ENCODE measurements at places on chromosomes 5 and 9. TPM values are rescaled to one million over a fixed set of nuclear protein-coding genes. Genes with fewer than 3 reads are reported as not detected.

- no peak for DNase-seq
Observed at GRCh38 chr5:74787424-74787823, 20.4 kb downstream of the NSA2 start.

Gene ABL1
- total RNA-seq, result 61.2 TPM

DNA sequence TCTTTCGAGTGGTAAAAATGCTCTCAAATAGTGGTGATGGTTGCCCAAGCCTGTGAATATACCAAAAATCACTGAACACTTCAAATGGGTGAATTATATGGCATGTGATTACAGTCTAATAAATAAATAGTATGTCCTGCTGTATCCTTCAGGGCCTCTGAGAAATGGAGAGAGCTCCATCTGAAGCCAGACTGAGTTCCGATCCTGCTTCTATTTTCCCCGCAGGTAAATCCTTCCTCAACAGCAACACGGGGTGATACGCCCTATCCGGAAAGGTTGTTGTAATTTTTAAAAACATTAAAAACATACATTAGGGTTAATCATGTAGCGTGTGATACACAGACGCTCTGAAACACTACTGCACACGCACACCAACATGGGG is 695 bp upstream of the SNAPC3 start:
- DNase-seq, result no peak

DNA sequence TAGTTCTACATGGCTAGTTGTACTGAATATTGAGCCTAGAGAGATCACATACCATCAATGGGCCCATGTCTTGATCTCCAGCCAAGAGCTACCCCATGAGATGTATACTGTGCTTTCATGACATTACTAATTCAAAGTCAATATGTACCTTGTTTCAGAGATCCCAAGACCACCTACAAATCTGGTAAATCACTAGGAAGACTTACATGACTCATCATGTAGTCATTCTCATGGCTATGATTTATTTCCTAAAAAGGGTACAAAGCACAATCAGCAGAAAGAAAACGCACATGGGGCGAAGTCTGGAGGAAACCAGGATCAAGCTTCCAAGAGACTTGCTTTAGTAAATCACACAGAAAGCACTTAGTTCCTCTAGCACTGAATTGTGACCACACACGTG is 103.0 kb downstream of the PCSK5 start:
- DNase-seq, result peak; percentile 8

GRCh38 chr5:36561601-36562000 is 44.8 kb upstream of the SLC1A3 start:
- DNase-seq, result no peak

Gene NRG2
- under 0.01 TPM for total RNA-seq

GRCh38 chr9:77534376-77535057 is 113.6 kb downstream of the GNA14 start:
- DNase-seq, result no peak

DNA sequence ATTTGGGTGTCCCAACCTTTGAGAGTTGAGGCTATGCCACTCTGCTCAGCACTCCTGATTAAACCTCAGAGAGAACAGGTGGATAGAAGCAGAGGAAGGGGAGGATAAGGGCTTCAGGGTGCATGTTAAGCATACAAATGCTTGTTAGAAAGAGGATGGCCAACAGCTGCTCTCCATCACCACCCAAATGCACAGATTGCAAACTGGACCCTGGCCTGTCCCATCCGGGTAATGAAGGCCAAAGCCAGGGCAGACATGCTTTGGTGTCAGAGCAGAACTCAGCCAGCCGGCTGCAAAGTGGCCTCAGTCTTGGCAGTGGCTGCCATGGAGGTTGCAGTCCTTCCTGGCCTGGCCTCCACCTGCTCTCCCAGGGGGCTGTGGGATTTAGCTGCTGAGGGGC is 84.3 kb downstream of the SIL1 start:
- DNase-seq, result no peak

DNA sequence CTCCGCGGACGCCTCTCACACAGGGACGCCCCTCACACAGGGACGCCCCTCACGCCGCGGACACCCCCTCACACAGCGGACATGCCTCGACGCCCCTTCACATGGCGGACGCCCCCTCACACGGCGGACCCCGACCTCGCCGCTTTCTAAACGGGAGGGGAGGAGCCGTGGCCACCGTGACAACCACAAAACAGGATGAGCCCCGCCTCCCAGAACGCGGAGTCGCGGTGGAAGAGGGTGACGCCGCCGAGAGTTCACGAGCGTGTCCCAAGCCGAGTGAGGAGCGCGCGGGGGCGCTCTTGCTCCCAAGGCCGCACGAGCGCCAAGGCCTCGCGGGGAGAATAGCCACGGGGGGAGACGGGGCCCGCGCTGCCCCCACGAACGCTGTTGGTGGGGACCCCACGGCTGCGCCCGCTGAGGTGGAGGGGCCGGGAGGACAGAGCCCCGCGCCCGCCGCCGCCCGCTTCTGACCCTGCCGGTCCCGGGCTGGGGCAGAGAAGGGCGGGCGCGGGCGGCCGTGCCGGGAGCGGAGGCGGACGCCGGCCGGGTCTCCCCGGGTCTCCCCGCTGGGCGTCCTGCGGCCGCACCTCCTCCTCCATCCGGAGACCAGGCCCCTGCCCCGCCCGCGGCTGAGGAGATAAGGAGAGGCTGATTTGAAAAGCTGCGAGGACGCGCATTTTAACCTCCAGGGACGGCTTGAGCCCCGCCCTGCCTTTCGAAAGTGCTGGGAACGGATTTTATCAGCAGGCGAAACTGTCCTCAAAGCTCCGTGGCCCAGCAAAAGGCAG is 3.9 kb upstream of the NKD2 start:
- peak; percentile 75 for DNase-seq

Gene OLFML2A
- total RNA-seq, result 5.5 TPM

DNA sequence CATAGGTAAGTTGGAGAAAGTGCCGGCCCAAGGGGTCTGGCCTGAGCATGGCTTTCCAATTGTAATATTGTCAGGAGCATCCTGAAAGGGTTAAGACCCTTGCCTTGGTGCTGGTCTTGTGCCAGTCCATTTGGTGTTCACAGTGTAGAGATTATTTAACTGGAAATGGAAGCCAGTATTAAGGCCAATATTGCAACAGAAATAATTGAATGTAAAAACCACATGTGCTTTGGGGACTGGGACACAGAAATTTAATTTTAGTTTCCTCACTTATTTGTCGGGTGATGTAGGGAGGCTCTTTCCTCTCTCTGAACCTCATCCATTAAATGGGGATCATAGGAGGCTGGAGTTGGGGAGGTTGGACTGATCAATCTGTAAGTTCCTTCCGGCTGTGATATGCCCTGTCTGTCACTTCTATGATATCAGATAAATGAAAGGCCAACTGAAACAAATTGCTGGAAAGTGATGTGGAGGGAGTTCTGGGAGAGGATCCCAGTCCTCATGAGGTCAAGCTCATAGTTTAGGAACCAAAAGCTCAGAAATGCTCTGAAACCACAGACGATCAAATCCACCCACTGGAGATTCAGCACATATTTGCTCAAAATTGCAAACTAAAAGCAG is 54.8 kb upstream of the COL15A1 start:
- peak; percentile 64 for DNase-seq

- DNase-seq, result no peak
Observed at GRCh38 chr9:27626244-27627187, 53.2 kb upstream of the C9orf72 start.

DNA sequence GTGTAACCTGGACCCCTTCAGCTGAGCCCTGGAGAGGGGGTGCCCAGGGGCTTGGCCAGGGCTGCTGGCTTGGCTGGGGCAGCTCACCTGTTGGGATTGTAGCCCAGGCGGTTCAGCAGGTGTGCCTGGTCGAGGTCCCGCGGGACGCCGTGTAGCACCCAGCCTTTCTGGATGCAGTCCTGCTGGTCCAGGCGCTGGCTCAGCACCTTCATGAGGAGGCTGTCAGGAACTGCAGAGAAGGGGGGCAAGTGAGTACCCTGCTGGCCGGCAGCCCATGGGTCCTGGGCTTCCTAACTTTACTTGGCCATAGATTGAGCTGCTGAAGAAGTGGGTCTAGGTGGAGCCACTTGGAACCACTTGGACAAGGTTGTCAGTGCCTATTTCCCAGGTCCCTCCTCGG is 85.5 kb downstream of the AK8 start:
- no peak for DNase-seq

Gene SPATA31C1
- total RNA-seq, result not detected

Gene KIF27
- total RNA-seq, result 2.9 TPM

- no peak for DNase-seq
Observed at GRCh38 chr9:15249981-15250380, 57.0 kb downstream of the TTC39B start.

DNA sequence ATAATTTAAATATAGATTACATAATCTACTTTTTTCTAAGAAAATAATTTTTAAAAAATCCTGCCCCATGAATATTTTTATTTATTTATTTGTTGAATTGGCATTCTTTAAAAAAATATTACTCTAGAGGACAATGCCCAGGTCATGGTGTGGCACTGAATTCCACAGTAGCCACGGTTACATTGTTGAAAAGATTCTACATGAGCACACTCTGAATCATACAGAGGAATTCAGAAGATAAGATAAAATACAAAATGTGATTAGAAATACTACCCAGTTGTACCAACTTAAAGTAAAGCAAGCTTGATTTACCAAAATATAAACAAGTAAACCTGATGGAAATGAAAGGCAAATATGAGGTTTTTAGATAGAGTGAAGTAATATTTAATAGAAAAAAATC is 183.7 kb downstream of the HCN1 start:
- no peak for DNase-seq

Gene ADAMTSL2
- total RNA-seq, result under 0.01 TPM

GRCh38 chr5:58043032-58043945 is 416.6 kb downstream of the PLK2 start:
- DNase-seq, result peak; percentile 49

DNA sequence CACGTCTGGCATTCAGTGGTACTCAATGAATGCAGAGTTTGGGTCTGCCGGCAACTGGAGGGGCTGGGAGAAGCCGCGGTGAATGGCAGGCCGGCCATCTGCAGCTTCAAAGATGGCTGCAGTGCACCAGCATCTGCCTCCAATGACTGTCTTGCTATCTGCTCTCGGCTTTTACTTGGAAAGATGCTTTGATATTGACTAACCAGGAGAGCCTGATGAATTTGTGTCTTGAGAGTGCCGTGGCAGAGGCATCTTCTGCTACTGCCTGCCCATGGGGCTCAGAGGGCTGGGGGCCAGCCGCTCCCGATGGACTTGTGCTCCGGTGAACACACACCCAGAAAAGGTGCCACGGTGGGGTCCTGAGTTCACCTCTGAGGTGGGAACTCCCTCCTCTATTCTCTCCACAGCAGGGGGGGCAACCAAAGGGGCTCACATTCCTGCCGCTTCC is 164.5 kb downstream of the COL23A1 start:
- no peak for DNase-seq

GRCh38 chr9:40884072-40884901 is 244.2 kb downstream of the FOXD4L6 start:
- no peak for DNase-seq

- DNase-seq, result no peak
Observed at GRCh38 chr5:68555907-68556681, 340.5 kb downstream of the PIK3R1 start.

DNA sequence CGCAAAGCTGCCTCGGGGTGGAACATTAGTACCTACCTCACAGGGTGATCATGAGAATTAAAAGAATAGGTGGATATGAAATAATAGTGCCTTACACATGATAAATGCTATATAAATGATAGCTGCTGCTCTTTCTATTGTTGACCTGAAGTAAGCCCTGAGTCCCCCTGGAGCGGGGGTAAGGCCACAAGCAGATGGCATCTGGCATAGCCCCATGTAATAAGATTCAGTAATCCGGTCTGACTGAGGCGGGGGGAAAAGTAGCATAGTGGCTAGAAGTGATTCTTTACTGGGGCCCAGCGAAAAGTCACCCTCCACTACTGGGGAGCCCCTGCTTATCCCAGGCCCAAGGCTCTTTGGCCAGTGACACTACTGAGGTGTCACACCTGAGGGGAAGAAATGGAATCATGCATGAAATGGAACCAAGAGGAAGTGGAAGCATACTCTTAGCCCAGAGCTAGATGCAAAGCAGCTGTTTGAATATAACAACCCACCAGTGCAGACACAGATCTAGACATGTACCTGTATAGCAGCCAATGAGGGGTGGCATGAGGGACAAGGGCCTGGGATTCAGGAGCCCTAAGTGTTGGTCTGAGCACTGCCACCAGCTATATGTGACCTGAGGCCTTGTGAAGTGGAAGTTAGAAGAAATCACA is 16.1 kb upstream of the FGFR4 start:
- DNase-seq, result no peak

- DNase-seq, result no peak
Observed at GRCh38 chr5:80934751-80935150, 25.4 kb upstream of the RASGRF2 start.

DNA sequence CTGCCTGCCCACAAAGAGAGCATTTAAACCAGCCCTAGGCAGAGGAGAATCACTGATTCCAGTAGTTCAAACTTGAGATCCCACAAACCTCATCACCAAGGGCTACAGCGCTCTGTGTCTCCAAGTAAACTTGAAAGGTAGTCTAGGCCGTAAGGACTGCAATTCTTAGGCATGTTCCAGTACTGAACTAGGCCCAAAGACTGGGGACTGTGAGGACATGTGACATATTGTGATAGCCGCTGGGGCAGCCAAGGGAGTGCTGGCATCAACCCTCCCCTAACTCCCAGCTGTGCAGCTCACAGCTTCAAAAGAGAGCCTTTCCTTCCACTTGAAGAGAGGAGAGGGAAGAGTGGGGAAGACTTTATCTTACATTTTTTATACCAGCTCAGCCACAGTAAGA is 291.0 kb upstream of the PRR16 start:
- no peak for DNase-seq

DNA sequence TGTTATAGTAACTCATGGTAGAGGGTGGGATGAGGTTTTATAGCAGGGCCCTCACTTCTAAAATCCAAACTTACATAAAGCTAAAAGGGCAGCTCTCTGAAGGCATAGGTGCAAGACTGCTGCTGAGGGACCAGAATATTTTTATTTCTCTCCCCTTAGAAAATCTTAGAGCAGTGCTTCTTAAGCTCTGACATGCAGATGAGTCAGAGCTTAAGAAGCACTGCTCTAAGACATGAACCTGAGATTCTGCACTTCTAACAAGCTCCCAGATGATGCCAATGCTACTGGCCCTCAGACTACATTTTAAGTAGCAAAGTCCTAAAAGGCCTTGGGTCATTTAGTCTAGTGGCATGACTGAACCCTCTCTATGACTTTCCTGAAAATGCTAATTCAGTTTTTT is 97.6 kb upstream of the SPRY4 start:
- peak; percentile 50 for DNase-seq

- DNase-seq, result peak; percentile 71
Observed at GRCh38 chr5:138461343-138462125, 3.7 kb upstream of the EGR1 start.

DNA sequence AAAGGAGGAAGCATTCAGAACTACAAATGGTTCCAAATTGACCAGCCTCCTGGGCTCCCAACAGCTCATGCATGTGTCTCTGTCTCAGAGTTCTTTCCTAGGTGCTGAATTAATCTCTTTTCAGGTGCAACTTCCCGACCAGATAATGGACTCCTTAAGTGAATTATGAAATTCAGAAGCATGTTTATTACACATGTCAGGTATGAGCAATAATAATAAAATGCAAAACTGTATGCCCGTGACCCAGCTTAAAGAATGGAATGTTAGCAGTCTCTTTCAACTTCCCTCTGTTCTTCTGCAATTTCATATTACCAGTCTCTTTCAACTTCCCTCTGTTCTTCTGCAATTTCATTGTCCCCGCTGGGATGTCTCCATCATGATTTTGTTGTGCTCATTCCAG is 60.4 kb downstream of the FBXL7 start:
- DNase-seq, result no peak
